ENCODE measurements at places on chromosomes 2 and 18. TPM values are rescaled to one million over a fixed set of nuclear protein-coding genes. Genes with fewer than 3 reads are reported as not detected.

Gene CPS1
- 12.6 TPM for total RNA-seq

Gene SPTBN1
- total RNA-seq, result 339 TPM

Gene MREG
- total RNA-seq, result 28.8 TPM

Gene METTL5
- 61.7 TPM for total RNA-seq

Gene DUSP2
- total RNA-seq, result 5.3 TPM

Gene GPR55
- total RNA-seq, result not detected

Gene CFC1
- not detected for total RNA-seq

Gene LYPD1
- total RNA-seq, result under 0.01 TPM

Gene MAPK4
- total RNA-seq, result not detected

Gene L3MBTL4
- 1.0 TPM for total RNA-seq

Gene CNGA3
- total RNA-seq, result under 0.01 TPM

Gene RAB6C
- total RNA-seq, result not detected

Gene B3GNT7
- total RNA-seq, result 0.26 TPM

Gene CD28
- total RNA-seq, result not detected

Gene GRHL1
- 25.5 TPM for total RNA-seq

Gene GPR39
- 7.1 TPM for total RNA-seq

Gene SLC4A3
- total RNA-seq, result 3.6 TPM

Gene CXCR2
- not detected for total RNA-seq

Gene SMAD2
- 76.6 TPM for total RNA-seq

Gene IL1F10
- total RNA-seq, result not detected

Gene SLC9A4
- 0.13 TPM for total RNA-seq

Gene FRZB
- 0.38 TPM for total RNA-seq

Gene COL4A4
- 0.13 TPM for total RNA-seq

Gene GCG
- total RNA-seq, result not detected
